Cortex of kidney (tissue), 1 donor: ENCODE measurements at places on chromosomes 16 and 17.

- no peak for DNase-seq
Measured at GRCh38 chr17:72705905-72706395, 386.5 kb downstream of the SLC39A11 start.

DNA sequence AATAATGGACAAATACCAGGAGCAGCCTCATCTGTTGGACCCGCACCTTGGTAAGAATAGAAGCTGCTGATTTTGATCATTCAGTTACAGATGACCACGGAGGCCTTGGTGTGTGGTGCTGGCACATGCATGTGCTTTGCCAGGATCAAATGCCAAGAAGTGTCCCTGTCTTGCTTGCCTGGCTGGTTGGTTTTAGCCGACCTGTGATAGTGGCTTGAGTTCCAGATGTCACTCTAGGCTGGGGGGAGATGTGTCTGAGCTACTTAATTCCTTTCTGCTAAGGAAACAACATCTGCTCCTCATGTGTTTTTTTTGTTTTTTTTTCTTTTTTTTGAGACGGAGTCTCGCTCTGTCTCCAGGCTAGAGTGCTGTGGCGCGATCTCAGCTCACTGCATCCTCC, 4.3 kb downstream of the TBCD start:
- DNase-seq = no peak

- no peak for DNase-seq
Measured at GRCh38 chr17:17545031-17545820, 46.3 kb downstream of the PEMT start.

- no peak for DNase-seq
Measured at GRCh38 chr16:22425036-22425801, 50.8 kb upstream of the CDR2 start.

DNA sequence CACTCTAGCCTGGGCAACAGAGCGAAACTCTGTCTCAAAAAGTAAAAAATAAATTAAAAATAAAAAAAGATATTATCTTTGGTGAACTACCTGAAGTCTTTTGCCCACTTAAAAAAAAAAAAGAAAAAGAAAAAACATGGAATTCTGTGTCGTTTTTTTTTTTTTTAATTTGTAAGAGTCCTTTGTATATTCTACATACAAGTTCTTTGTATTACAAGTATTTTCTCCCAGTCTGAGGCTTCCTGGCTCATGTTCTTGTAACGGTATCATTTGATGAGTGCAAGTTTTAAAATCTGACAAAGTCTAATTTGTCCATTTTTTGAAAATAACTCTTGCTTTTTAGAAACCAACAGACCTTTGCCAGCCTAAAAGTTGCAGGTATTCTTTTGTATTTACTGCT, 12.2 kb upstream of the CBX2 start:
- DNase-seq = no peak

DNA sequence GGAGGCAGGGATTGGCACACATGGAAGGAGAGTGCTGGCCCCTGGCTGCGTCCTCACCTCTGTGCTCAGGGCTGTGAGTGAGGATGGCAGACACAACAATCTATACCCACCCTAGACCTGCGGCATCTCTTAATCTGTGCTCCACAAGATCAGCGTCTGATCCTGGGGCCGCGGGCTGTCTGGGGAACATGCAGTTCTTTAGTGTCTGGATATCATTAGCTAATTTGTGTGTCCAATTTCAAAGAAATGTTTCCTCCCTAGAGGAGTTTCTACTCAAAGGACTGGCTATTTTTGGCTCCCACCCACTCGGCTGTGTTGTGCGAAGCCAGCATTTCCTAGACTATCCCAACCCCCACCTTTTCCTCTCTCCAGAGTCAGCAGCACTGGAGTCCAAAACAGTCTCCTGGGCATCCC, 93.8 kb downstream of the GRIN2A start:
- DNase-seq = no peak

DNA sequence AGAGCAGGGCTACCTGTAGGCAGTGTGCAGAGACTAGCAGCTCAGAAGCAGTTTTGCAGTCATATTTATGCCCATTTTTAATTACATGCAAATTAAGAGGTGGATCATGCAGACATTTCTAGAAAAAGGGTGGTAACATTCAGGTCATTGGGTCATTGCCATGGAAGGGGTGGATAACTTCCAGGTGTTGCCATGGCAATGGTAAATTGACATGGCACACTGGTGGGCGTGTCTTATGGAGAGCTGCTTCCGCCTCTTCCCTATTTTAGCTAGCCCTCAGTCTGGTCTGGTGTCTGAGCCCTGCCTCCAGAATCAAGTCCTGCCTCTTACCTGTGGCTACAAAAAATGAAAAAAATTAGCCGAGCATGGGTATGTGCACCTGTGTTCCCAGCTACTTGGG, 2.8 kb upstream of the DNAI2 start:
- no peak for DNase-seq

- DNase-seq = no peak
Measured at GRCh38 chr16:81276323-81276722, 37.8 kb downstream of the BCO1 start.

DNA sequence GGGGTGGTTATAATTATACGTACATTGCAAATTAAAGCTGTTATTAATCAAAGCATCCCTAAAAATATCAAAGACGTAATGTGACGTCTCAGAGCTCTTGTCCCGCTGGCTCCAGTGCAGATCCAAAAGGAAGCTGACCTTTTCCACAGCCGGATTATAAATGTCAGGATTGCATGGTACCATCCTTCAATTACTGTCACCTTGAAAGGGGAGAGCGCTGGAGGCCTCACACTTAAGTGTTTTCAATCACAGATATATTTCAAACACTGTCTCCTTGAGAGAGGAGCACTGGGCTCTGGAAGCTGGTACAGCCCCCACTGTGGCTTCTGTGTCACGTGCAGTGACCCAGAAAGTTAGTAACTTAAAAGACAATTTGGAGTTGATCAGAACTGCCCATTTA, 94.2 kb downstream of the AIPL1 start:
- DNase-seq = no peak

GRCh38 chr17:74001145-74001544, 202.3 kb upstream of the RPL38 start:
- no peak for DNase-seq

GRCh38 chr17:17446666-17447155, 30.1 kb upstream of the MED9 start:
- DNase-seq = no peak

- DNase-seq = no peak
Measured at GRCh38 chr17:40122999-40123810, 1.4 kb downstream of the MSL1 start.

DNA sequence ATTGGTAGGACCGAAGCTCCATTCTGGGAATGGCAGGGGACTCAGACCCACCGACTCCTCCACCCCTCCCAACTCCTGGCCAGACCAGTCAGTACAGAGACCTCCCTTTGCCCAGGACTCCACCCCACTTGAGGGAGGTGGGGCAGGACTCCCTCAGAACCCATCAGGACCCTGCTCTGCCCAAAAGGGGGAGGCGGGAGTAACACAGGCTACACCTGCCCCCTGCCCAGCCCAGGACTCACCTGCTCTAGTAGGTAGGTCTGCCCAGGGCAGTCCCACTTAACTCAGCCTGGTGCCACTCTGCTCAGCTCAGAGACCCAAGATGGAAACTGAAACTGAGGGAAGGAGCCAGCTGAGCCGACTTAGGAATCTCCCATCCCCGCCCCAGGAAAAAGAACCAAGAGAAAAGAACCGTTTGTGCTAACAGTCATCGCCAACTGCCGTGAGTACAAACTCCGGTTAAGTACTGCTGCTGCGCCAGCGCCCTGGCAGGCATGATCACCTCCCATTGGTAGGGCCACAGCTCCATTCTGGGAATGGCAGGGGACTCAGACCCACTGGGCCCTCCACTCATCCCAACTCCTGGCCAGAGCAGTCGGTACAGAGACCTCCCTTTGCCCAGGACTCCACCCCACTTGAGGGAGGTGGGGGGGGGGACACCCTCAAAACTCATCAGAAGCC, 503 bp downstream of the DHX58 start:
- no peak for DNase-seq

DNA sequence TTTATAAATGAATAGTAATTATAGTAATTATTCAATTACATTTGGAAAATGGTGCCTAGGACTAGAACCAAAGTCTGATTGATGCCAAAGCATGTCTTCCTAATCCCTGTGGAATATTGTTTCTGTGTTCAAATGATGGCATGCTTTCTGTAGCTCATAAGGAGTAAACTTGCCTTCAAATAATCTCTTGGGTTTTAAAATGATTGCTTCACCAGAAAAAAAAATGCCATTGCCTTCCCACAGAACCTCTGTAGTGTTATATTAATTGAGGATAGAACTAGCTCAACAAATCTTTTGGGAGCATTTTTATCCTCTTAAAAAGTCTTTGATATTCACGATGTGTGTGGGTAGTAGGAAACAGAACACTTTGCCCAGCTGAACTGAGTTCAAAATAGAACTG, 7.7 kb upstream of the TMEM100 start:
- DNase-seq = no peak

GRCh38 chr17:81923302-81924260, 4.0 kb downstream of the MAFG start:
- DNase-seq = no peak
